NCI-H524 (cell line): ENCODE measurements at places on chromosomes 5 and 9.

GRCh38 chr9:120377268-120378159 is 202.5 kb downstream of the CDK5RAP2 start:
- no peak for DNase-seq

DNA sequence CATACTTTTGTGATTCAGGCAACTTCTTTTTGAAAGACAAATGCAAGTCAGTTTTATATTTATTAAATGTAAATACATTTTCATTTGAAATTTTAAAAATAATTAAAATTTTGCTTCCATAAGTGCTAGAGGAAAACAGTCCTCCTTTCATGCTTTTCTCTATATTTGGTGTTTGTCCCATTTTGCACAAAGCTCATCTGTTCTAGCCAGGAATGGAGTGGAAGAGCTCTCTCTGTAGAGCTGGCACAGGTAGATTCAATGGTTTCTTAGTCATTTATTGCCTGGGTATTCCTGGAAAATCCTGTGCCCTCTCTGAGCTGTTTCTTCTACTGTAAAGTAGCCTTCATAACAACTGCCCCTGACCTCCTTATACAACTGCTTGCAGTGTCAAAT is 267.6 kb upstream of the HAPLN1 start:
- no peak for DNase-seq

GRCh38 chr9:135281151-135281550 is 193.7 kb downstream of the OLFM1 start:
- DNase-seq = no peak

DNA sequence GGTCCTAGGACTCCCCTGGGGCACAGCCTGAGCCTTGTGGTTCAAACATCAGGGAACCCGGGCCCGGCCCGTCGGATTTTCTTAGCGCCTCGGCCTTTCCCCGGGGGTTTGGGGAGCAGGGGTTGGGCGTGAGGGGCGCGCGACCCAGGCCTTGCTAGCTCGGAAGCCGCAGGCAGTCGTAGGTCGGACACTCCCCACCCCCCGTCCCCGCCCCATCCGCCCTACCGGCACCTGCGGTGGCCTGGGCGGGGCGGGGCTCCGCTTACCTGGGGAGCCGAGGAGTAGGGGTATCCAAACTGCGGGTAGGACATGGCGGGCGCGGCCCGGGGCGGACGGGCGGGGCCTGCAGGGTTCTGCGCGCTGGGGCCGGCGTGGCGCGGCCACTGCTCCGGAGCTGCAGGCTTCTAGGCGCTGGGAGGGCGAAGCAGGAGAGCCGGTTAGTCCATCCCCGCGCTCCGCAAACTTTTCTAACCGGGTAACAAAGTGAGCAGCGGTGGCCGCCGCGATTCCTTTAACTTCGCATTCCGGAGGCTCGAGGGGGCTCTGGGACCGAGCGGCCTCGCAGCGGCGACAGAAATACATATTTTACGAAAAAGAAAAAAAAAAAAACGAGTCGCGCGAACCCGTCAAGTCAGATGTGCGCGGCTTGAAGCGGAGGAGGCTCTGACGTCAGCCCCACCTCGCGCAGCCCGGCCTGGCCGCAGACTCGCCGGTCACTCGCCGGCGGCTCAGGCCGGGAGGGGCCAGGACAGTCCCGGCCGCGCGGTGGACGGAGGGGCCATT is at the start of gene IRX4:
TSS of gene IRX4 (minus strand) at position 589 of the 783 bp plus-strand sequence. CDS start at position 311, 278 bp downstream.
- no peak for DNase-seq

DNA sequence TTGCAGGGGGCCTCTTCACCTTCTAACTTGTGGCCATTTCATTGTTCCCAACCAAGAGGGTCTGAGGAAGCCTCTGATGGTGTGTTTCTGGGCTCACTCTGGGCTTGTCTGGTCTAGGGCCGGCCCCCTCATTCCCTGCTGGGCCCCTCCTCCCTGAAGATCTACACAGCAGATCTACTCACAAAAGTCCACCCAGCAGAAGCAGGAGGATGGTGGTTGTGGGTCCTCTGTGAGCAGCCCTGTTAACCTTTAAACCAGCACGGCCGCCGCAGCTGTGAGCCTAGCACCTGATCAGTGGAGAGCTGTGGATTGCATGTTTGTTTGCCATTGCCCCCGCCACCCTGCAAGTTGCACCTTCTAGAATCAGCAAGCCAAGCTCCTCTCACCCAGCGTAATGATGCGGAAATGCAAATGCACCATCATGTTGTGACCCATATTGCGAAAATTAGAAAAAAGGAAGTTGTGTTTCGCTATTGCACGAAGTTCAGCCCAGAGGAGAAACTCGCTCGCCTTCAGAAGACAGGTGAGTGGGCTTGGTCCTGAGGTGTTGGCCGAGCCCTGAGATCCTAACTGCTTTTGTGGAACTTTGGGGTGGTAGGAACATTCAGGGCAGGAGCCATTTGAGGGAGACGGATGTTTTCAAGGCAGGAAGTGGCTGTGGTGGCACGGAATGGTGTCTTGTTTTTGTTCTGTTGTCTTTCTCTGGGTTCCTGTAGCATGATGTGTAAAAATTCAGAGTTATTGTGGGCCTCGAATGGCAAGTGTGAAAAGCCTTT is 16.7 kb downstream of the FGD3 start:
- no peak for DNase-seq

DNA sequence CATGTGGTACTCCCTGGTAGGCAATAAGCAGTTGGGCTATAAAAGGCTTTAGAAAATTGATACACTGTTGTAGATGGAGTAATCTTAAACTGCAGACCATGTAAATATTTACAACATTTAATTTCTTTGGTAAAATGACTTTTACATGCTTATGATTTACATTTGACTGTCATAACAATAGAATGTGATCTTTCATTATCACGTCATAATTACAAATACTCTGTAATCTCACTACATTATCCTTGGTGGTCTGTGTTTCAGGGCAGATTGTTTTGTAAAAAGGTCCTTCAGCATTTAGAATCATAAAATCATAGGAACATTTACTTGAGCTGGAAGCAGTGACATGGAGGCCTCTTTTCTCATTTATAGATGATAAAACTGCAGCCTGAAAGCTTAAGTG is 73.3 kb upstream of the PRRC1 start:
- DNase-seq = no peak

DNA sequence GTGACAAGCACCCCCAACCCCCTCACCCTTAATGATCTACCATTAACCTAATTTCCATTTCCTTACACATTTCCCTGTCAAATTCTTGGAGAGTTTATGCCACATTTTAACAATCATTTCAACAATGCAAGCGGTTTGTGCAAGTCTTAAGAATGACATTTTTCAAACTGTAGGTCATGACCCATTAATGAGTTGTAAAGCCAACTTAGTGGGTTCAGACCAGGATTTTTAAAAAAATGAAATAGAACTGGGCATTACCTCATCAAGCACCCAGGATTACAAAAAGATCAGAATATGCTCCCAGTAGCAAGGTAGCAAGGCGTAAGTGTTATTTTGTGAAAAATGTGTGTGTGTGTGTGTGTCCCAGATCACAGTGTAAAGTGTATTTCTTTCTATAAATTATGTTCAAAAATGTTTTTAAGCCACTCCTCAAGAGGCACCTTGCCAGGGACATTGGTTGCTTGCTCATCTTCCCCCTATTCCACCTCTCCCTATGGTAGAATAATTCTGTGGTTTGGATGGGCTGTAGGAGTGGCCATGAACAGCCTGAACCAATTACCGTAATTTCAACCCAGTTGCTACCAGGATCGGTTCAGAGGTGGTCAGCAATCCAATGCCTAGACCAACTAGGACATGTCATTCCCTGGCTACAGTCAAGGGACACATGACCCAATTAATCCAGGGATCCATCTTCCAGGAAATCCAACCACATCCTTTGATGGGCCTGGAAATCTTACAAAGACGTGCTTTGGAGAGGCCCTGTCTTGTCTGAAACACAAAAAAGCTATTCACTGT is 14.4 kb upstream of the TGFBR1 start:
- no peak for DNase-seq

- peak; percentile 86 for DNase-seq
These were observed 24.0 kb downstream of the NNT start for GRCh38 chr5:43627028-43627427.

DNA sequence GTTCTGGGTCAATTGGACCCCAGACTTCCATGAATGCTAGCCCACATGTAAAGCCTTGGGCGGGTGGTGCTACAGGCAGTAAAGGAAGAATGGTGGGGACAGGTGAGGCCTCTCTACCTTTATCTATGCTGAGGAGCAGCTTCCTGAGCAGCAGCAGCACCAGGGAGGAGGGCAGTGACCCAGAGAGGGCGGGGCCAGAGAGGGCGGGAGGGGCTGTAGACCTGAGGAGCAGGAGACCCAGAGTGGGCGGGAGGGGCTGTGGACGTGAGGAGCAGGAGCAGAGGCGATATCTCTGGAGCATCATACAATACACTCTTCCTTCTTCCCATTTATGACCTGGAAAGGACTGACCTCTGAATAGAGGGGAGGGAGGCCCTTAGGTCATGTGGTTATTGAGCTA is 165.9 kb downstream of the MTRR start:
- no peak for DNase-seq

GRCh38 chr5:139561655-139562451 is 714 bp downstream of the UBE2D2 start:
- peak; percentile 35 for DNase-seq

GRCh38 chr5:143649937-143650621 is 161.9 kb upstream of the HMHB1 start:
- DNase-seq = no peak

GRCh38 chr5:34022121-34022705 is 14.4 kb upstream of the AMACR start:
- DNase-seq = no peak
